ENCODE measurements at places on chromosomes 1 and 21.

DNA sequence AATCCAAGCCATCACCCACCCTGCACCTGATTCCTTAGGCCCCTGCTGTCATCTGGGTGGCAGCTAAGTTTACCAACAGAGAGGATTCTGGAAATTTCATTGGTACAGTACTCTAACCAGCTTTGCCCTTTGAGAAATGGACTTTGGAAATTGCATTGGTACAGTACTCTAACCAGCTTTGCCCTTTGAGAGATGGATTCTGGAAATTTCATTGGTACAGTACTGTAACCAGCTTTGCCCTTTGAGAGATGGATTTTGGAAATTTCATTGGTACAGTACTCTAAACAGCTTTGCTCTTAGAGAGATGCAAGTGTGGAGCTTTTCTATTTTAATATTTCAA, 42.5 kb downstream of the MAB21L3 start:
- no peak for DNase-seq

GRCh38 chr1:2194319-2194897, at the start of gene FAAP20:
TSS of gene FAAP20 (minus strand) at chr1:2194772. CDS start at chr1:2194749, 23 bp downstream.
- peak; percentile 65 for DNase-seq

GRCh38 chr1:246110343-246111219, 396.5 kb downstream of the SMYD3 start:
- no peak for DNase-seq

DNA sequence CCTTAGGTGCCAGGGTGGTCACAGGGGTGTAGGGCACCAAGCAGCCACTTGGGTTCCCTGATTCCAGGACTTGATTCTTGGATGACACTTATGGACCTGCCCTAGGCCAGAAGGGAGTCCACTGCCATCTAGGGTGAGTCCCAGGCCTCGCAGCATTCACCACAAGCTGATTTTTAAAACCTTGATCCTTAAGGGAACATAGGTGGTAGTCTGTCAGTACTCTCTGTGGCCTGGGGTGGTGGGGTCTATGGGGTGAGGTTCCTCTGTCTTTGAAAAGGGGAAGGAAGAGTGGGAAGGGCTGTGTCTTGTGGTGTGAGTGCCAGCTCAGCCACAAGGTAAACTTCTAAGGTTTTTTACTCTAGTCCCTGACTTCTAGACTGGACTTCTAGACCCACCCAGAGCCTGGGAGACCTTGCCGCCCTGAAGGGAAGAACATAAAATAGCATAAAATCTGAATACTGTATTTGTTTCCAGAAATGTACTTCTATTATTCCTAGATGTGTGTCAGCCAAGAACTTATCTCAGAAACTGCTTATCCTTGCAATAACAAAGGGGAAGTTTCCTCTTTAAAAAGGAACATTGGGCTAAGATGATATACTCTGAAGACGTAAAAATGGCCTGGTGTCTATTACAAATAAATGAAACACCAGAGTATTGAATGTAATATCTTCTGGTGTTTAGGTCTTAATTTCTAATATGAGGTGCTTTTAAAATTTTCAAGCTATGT, 757.3 kb downstream of the LTN1 start:
- no peak for DNase-seq

GRCh38 chr1:41504114-41505035, 19.9 kb upstream of the EDN2 start:
- DNase-seq, result no peak

DNA sequence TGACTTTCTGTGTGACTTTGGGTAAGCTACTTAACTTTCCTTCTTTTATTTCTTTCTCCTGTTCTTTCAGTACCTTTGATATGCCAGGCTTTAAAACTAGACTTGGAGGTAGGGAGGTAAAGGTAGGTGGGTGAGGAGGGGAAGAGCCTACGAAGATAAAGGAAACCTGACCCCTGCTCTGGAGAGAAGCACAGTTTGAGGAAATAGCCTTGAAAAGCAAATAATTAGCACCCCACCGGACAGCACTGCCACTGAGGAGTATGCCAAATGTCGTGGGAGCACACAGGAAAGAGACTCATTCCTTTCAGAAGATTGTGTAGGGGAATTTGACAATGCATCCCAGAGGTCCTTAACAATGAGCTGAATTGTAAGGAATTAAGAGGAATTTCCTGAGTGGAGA, 65.2 kb upstream of the SPAG17 start:
- no peak for DNase-seq

GRCh38 chr1:37851262-37851661, 8.1 kb downstream of the MTF1 start:
- DNase-seq, result no peak

GRCh38 chr1:159184201-159184600, 12.8 kb downstream of the CADM3 start:
- DNase-seq, result no peak

GRCh38 chr1:64535938-64536835, 66.3 kb downstream of the CACHD1 start:
- no peak for DNase-seq

GRCh38 chr1:204567071-204567470, 50.9 kb downstream of the MDM4 start:
- DNase-seq, result peak; percentile 47

DNA sequence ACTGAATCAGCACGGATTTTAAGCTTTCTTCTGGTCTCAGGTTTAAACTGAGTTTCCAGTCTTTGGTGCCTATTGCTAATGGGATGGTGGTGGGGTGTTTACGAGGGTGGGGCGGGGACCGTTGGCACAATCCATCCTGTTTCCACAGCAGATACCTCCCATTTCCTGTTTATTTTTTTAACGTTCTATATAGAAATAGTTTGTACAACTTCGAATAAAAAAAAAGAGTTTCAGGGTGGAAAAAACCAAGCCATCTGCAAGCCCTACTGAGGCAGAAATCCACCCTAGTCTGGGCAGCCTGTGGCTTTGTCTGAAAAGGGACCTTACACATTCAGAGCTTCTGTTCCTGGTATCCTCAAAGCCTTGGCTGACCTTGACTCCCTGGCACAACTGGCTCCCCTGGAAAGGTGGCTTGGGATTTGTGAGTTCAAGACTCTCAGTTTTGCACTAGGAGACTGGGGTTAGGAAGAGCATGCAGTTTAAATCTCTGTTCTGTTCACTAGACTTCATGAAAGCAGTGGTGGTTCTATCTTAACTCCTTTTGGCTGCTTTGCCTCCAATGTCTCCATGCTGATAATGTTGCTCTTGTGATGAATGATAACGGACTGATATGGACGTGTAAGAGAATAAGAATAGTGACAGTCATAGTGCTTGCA, 46.7 kb downstream of the VANGL2 start:
- DNase-seq, result no peak

DNA sequence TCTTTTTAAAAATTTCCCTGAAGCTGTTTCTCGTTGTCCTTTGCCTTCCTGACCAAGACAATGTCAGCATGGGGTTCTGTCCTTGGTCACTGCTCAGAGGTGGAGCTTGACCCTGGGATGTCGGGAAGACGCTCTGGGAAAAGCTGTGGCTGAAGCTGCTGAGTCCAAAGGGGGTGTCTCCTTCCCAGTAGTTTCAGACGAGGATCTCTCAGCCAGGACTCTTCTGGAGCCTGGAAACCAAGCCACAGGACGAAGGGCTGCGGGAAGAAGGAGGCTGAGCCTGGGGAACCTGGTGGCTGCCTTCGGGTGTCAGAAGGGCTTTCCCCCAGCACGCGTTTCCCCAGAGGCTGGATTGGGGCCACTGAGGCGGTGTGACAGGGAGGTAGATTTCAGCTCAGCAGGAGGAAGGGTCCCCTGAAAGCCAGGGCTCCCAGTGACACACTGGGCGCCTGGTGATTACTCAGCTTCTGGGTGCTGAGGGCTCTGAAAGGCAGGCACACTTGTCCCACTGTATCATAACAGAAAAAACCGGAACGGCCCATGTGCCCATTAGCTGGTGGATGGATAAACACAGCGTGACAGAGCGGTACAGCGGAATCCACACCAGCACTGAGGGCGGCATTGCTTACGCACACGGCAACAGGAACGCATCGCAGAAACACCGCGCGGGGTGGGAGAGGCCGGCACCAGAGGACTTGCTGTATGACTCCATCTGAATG, 5.0 kb upstream of the KRTAP12-1 start:
- DNase-seq, result no peak

GRCh38 chr1:246032984-246033383, 474.1 kb downstream of the SMYD3 start:
- DNase-seq, result no peak

- DNase-seq, result no peak
These were observed 3.7 kb upstream of the NEK7 start for GRCh38 chr1:198153103-198153502.

DNA sequence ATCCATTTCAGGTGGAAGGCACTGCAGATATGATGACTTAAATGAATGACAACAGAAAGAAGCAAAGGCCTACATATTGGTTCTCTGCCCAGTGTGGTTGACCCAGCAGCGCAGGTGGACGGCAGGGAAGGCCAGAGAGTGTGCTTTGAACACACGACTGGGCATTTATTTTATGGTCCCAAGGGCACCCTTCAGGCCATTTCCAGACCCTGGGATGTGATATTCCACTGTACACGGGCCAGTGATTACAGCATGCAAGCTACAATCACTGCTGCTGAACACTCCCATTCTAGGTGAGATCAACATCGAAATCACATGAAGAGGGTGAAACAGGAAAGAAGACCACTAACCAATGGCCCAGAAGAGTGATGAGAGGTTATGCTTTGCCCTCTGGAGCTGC, 33.8 kb downstream of the PCNX2 start:
- DNase-seq, result no peak

- no peak for DNase-seq
These were observed 166.1 kb upstream of the RGS18 start for GRCh38 chr1:191992118-191992517.

- DNase-seq, result no peak
These were observed 1447.8 kb upstream of the PRMT6 start for GRCh38 chr1:105608713-105609112.

DNA sequence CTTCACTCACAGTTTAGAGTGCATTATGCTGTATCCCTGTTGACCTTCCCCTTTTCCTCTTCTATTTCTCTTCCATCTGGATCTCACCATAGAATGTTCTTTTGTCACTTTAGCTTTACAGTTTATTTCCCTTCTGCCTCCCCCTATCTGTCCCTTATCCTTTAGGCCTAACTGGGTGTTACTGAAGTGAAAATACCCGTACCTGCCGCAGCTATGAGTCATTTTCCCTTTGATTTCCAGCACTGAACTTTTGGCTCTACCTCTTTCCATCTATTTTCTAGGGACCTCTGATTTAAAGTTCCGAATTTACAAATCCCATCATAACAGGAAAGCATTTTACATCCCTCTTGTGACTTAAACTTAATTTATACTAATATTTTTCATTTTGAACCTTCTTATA, 19.7 kb downstream of the ITSN1 start:
- no peak for DNase-seq

- peak; percentile 79 for DNase-seq
These were observed at the start of gene FASLG for GRCh38 chr1:172658871-172659453. TSS of gene FASLG (plus strand) at chr1:172659103. CDS start at chr1:172659202, 99 bp downstream.

DNA sequence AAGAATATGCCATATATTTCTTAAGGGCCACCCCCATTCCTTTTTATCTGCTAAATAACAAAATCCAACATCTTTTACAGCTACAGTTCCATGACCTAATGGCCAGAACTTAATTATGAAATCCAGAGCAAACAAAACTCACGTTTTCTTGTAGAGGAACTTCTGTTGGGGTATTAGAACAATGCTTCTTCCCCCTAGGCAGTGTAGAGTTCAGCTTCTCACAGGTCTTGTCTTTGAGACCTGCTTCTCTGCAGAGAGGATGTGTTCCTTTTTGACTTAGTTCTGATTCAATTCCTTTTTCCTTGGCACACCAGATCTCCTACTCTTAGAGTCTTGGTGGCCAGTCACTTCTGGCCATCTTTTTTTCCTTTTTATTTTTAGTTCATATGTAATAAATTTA, 22.2 kb downstream of the VAV3 start:
- DNase-seq, result no peak

DNA sequence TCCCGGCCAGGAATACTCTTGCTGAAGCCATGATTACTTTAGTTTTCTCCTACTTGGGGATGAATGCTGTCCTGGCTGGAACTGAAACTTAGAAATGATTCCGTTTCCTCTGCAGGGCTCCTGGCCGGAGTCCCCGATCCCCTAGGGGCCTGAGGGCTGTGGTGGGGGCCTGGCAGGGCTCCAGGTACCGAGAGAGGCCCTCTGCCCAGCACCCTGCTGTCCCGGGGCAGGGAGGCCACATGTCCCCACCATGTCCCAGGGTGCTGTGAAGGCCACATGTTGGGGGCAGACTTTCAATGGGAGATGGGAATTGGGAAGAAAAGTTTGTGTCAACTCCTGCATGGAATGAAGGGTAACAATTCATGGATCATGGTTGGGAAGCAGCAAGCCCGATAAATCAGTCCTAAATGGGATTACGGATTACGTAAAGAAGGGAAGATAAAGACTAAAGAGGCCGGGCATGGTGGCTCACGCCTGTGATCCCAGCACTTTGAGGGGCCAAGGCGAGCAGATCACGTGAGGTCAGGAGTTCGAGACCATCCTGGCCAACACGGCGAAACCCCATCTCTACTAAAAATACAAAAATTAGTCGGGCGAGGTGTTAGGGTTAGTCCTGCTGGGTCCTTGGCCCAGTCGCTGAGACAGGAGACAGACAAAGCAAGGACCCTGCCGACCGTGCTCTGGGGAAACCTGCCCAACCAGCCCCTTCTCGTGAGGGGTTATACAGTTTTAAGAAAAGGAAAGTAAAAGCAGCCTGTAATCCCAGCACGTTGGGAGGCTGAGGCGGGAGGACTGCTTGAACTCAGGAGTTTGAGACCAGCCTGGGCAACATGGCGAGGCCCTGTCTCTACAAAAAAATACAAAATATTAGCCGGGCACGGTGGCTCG, 37.6 kb downstream of the MORN1 start:
- DNase-seq, result no peak

DNA sequence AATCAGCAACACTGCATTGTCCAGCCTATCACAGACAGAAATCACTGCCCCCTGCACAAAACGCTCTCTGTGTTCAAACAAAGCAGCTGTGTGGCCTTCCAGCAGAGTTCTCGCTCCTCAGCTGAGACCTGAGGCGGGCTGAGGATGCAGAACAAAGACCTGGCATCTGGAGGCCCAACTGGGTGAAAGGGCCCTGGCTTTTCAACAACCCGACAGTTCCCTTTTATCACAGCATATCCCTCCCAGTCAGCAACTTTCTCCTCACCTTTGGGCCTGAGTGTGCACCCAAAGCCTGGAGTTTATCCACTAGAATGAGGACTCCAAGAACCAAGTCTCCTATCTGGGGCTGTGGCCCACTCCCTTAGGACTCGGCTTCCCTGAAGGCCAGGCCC, 42.6 kb upstream of the A3GALT2 start:
- no peak for DNase-seq

DNA sequence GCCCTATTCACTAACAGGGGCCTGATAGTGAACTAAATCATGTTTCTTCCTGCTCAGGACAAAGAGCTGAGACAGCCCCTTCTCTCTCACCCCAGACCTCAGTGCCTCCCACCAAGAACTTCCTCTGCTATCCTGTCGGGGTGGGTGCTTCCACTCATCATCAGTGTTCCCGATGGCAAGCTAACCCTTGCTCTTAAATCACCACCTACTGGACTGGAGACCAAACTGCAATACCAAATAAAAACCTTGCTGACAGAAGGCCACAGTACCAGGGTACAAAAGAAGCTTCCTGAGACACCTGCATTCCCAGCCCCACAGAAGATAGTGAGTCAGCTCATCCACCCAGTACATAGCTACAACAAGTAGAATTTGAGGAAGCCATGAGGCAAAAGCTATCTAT, 799.5 kb downstream of the LTN1 start:
- DNase-seq, result no peak

GRCh38 chr1:229620876-229621275, 5.0 kb downstream of the TAF5L start:
- DNase-seq, result no peak

- no peak for DNase-seq
These were observed 7.3 kb downstream of the SH2D1B start for GRCh38 chr1:162404550-162405160.

All from activated CD4-positive, alpha-beta T cell treated with anti-CD3 and anti-CD28 coated beads, Interleukin-2, Interleukin-4, amounts not matched to agents 100 ng/mL and 50 ng/mL, durations not matched to agents 16 hours and 8 hours (primary cell).